ENCODE measurements at places on chromosomes 5 and 9. TPM values are rescaled to one million over a fixed set of nuclear protein-coding genes. Genes with fewer than 3 reads are reported as not detected.
A peak's percentile ranks its signal among the peaks of the same experiment; 100 is the strongest.

The CSF1R gene
- total RNA-seq, result 58.6 TPM

The GARIN3 gene
- total RNA-seq, result not detected

- DNase-seq, result no peak
Measured at GRCh38 chr5:32202394-32202793, 28.3 kb upstream of the GOLPH3 start.

The SLC25A2 gene
- 0.61 TPM for total RNA-seq

DNA sequence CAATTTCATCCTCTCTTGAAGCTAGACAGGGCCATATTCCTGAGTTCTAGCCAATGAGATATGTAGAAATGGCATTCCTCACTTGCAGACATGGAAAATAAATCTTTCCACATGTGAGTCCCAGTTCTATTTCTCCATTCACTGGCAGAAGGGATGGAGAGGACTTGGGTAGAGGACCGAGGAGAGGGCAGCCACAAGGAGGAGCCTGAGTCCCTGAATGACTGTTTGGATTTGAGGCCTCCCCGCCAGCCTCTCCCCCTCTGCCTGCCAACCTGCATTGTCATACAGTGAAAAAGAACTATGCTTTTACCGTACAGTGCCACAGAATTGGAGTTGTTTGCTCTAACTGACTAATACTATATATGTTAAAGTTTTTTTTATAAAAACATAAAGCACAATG, 583.0 kb upstream of the WWC1 start:
- DNase-seq, result no peak

DNA sequence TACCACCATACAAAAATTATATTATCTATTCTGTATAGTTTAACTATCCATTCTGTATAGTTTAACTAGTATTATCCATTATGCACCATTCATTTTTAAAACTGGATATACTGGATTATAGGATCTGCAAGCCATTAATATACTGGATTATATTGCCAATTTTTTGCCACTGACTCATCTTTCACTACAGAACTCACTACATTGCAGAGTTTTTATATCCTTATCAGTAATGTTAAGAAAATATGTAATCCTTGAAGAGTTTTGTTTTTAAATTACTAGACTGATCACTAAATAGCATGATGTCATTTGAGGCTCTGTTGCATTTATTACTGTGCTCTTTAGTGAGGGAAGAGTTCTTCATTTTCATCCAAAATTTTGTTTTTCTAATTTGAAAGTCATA, 109.8 kb upstream of the SNX2 start:
- no peak for DNase-seq

DNA sequence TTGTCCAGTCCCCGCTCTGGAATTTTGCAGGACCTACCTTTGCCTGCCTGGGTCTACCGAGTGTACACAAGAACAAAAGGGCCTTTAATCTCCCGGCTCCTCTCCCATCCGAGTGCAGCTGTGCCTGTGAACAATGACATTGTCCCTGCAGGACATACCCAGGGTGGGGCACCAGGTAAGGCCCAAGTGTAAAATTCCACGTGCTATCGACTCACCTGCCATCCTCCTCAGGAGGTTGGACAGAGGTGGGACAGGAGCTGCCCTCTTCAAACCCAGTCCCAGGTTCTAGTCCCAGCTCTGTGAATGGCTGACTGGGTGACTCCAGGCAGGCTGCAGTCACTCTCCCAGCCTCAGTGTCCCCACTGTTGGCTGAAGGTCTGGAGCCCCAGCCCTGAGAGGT, 159.6 kb upstream of the ALDH1B1 start:
- DNase-seq, result peak; percentile 53

The TOR2A gene
- total RNA-seq, result 8.6 TPM

DNA sequence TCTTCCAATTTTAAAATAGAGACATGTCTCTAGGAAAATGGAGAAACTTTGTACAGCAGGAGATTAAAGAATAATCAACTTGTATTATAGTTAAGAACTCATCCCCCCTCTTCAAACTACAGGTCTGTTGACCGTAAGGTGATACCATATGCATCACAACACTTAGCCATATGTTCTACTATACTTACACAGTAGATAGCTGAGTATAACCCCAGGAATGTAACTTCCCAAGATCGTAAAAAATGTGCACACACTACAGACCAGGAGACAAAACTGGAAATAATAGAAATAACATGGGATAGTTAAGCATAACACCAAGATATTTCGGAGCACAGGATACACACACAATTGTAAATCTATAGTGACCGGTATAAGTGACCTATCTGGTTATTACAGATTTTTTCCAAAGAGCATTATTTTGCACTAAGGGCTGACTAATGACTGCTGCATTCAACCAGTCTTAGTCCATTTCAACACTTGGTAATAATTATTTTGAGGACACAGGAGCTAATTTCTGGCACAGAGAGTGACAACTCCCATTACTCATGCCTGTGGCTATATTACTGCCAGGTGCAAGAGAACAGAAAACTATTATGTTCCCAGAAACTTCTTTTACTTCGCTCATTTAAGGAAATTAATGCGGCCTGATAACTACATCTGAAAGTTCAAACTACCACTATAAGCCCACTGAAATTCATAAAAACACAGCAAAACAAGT, 15.4 kb upstream of the ZNF622 start:
- DNase-seq, result no peak

DNA sequence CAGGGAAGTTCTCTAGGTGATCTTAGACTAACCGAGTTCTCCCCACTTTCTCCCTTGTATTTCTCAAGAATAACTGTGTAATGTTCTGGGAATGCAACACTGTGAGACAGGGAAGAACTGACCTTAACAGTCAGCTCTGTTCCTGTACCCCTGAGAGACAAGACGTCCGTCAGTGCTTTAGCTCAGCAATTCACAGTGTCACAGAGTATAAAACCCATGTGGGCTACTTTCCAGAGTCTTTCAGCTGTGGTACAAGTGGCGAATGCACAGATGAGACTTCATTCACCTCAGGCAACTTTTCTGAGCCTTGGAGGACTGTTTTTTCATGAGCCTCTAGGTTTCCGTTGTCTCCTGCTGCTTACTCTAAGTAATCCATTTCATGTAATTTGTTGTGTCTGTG, 458.8 kb downstream of the SPATA31D1 start:
- no peak for DNase-seq

The WDR38 gene
- not detected for total RNA-seq

DNA sequence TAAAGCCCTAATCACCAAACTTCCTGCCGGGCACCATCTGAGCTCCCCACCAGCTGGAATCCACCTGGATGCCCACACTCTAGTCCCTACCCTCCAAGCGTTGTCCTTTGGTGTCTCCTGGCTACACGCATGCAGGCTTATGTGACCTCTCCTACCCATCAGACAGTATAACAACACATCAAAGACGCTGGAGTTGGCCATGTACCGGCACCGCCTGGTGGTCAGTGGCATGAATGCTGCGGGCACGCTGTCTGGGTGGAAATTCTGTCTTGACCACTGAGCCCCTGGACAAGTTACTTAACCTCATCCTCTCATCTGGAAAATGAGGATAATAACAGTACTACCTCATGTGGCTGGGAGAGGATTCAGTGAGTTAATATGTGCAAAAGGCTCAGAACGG, 23.4 kb upstream of the CORO2A start:
- DNase-seq, result no peak

- DNase-seq, result no peak
Measured at GRCh38 chr5:115738830-115739229, 77.6 kb downstream of the CDO1 start.

DNA sequence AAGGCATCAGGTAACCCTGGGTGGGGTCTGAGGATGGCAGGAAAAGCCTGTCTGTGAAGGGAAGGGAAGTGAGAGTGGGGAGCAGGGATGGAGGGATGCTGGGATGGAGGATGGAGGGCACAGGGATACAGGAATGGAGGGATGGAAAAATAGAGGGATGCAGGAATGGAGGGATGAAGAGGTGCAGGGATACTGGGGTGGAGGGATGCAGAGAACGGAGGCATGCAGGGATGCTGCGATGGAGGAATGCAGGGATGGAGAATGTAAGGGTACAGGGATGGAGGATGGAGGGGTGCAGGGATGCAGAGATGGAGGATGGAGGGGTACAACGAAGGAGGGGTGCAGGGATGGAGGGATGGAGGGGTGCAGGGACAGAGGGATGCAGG, 9.1 kb downstream of the PTGES2 start:
- no peak for DNase-seq

- DNase-seq, result no peak
Measured at GRCh38 chr9:76255781-76256455, 138.3 kb downstream of the RFK start.

DNA sequence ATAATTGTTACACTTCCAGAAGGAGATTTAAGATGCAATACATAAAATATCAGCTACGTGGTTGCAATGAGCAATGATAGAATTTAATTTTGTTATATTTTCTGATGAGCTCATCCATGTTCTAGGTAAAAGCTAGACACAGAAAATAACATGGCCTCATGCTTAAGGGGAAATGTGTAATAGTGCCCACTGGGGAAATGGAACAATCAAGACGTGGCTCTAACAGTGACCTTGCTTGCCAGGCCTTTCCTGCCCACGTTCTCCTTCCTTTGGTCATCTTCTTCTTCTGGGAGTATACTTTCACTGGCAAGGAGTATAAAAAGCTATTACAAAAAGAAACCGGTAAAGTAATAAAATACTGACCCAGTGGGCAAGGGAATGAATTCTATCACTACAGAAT, 116.2 kb upstream of the TMEM161B start:
- DNase-seq, result no peak

The OLFM1 gene
- 22.6 TPM for total RNA-seq

The TICAM2 gene
- 6.3 TPM for total RNA-seq

DNA sequence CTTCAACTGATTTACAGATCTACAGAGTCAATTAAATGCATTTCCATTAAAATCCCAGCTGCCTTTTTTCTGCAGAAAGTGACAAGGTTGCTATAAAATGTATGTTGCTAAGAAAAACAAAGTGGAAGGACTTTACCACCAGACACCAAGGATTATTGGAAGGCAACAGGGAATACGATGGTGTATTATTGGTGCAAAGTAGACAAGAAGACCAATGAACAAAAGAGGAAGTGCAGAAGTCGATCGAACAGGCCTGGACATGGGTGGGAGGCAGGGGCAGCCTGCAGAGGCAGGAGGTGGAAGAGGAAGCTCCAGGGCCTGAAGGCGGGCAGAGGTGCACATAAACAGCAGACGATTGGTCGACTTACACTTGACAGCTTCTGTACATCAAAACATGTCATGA, 10.6 kb upstream of the SLC6A19 start:
- DNase-seq, result peak; percentile 28

DNA sequence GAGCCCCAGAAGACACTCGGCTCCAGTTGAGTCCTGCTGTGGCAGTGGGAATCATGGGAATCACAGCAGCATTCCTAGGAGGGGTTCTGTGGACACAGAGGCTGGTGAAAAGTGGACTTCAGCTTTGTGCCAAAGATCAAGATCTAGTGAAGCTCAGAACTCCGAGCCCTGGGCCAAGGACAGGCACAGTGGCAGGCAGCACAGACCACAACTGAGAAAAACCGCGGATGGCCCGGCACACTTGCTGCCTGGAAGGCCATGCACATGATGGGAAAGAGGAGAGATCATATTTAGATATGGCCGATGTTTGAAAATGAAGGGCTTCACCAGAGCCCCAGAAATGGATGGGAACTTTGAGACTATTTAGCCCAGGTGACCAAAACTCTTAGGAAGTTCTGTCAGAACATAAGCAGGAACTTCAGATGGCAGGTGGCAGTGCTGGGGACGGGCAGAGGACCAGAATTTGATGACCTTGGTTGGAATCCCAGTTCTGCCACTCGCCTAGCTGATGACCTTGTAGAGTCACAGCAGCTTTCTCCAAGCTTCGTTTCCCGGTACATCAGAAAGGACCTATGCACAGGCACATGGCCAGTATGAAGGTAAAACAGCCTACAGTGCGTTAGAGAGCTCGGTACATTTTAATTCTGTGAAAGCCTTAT, 18.0 kb downstream of the BARHL1 start:
- peak; percentile 82 for DNase-seq

- no peak for DNase-seq
Measured at GRCh38 chr5:139775872-139776271, 19.7 kb upstream of the PSD2 start.

DNA sequence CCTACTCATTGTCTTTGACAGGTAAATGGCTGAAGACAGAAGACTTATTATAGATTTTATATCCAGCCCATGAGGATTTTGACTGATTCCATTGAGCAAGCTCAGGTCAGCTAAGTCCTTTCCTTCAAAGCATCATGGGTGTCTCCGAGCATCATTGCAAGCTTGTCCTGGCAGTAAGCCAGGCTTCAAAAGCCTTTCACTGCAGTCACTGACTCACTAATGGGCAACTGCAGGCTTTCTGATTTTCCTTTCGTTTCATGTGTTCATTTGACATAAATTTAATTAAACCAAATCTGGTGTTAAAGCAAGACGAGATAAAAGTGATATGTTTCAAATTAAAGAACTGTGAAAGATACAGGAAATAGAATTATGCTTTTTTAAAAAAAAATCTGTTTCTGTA, 426.2 kb downstream of the ANXA1 start:
- DNase-seq, result no peak

- DNase-seq, result no peak
Measured at GRCh38 chr5:123810746-123811340, 298.9 kb downstream of the CSNK1G3 start.

- DNase-seq, result no peak
Measured at GRCh38 chr5:28967848-28968247, 1929.5 kb upstream of the CDH9 start.

DNA sequence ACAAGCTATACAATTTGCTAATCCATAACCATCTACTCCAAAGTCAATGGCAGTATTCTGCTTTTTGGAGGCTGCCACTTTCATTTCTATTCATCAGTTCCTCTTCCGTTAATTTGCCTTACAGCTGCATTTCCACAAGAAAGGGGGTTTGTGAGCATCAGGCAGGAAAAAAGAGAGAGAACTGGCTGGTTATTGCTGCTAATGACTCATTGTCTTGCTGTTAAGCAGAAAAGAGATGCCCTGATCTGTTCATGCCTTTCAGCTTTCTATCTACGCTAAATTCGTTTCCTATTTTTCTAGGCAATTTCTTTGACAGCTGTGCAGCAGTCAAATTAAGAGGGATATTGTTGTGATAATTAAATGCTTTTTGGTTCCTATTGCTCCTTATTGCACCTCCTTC, 65.9 kb upstream of the GNAQ start:
- DNase-seq, result no peak

DNA sequence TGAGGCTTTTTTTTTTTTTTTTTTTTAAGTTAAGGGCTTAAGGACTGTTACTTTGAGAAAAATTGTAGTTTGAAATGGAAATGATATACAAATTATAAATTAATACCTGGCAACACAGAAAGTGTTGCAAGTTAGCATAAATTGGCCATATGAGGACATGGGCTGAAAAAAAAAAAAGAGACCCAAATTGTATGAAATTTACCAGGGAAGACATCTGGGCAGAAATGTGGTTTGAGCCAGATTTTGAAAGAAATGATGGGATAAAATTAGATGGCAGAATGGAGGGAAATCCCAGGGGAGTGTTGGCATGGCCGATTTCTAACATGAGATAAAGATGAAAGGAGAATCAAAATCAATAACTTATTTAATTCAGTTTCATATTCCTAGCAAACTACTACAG, 472.1 kb downstream of the CTNND2 start:
- DNase-seq, result no peak

DNA sequence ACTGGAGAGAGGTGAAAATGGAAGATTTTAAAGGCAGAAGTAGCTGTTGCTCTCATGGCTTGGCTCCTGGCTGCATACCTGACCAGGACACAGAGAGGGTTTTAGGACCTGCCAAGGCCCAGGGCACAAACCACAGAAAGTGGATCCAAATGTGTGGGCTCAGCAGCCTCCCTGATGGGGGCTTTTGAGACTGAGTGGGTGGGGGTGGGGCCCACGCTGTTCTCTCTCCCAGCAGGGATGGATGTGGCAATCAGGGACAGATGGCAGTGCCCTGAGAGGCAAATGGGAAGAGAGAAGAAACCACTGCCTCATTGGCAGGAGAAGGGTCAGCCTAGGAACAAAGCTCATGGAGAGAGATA, 34.9 kb upstream of the TIFAB start:
- DNase-seq, result peak; percentile 75

All from mesenteric fat pad (tissue), 1 donor.